ENCODE measurements at places on chromosomes 4 and X.

GRCh38 chrX:39158801-39159657, 357.8 kb downstream of the MID1IP1 start:
- no peak for DNase-seq

- DNase-seq: no peak
These were observed 14.7 kb upstream of the ATP8A1 start for GRCh38 chr4:42671431-42672194.

GRCh38 chrX:72041871-72042851, 89.6 kb downstream of the RTL5 start:
- no peak for DNase-seq

DNA sequence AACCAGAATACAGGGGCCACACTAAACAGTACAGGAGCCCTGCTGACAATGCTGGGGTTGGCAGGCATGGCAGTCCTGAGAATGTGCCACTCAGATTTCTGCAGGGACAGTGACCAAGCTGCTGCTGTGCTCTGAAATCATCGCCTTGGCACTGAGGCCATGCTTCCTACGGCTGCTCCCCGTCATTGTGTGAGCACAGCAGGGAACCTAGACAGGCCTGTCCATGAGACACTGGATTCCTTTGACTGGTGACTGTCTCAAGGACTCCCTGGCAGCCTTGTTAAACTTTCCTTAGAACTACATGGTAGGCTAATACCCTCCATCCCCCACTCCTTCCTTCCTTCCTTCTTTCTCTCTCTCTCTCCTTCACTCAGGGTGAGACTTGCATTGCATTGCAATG, 111.4 kb downstream of the LUZP4 start:
- no peak for DNase-seq

DNA sequence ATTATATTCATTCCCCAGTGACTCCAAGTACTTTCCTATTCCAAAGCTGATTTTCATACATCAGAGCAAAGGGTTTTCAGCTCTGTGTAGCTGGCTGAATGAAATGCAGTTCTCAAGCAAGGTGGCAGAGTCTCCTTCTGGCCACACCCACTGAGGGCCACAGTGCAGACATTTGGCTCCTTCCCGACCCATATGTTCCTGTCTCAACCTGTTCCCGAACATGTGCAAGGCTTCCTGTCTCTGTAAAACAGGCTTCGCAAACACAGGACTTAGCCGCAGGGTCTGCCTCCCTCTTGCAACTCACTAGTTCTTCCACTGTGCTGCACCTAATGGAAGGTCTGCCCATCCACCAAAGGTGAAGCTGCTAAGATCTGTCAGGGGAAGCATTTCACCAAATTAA, 249.2 kb downstream of the MID1IP1 start:
- no peak for DNase-seq

- no peak for DNase-seq
These were observed 14.0 kb upstream of the TADA2B start for GRCh38 chr4:7029212-7029611.

DNA sequence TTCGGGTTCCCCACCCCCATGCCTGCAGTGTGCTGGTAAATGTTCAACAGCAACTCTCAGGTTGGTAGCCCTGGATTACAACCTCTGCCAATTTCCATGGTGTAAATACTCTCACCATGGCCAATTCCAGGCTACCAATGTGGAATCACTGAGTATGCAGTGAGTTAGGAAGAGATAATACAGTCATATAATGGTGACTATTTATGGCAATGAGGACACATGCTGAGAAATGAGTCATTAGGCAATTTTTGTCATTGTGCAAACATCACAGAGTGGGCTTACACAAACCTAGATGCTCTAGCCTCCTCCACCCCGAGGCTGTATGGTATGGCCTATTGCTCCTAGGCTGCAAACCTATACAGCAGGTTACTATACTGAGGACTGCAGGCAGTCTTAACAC, 4.6 kb upstream of the CLDN24 start:
- no peak for DNase-seq

GRCh38 chrX:125998432-125998831, 167.7 kb downstream of the DCAF12L2 start:
- no peak for DNase-seq

Data from activated CD8-positive, alpha-beta memory T cell treated with anti-CD3 and anti-CD28 coated beads for 48 hours (primary cell).